ENCODE measurements at places on chromosomes 1 and 21.
A peak's percentile ranks its signal among the peaks of the same experiment; 100 is the strongest.

GRCh38 chr1:41285818-41286217 is 43.7 kb upstream of the SCMH1 start:
- no peak for DNase-seq

DNA sequence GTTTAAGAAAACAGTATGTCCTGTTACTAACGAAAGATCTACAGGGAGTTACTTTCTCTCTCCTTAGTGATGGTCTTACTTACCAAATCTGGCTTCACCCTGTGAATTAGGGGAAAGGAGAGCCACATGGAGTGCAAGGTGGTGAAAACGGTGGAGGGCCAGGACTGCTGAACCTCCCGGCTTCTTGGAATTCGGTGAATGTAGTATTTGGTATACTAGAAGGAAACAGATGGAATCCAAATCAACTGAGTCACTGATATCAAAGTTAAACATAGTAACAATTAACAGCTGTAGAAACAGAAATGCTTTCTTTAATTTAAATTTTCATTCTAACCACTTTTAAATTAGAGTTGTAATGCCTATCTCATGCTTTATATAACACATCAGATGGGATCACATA is 45.7 kb downstream of the ALG14 start:
- DNase-seq = no peak

DNA sequence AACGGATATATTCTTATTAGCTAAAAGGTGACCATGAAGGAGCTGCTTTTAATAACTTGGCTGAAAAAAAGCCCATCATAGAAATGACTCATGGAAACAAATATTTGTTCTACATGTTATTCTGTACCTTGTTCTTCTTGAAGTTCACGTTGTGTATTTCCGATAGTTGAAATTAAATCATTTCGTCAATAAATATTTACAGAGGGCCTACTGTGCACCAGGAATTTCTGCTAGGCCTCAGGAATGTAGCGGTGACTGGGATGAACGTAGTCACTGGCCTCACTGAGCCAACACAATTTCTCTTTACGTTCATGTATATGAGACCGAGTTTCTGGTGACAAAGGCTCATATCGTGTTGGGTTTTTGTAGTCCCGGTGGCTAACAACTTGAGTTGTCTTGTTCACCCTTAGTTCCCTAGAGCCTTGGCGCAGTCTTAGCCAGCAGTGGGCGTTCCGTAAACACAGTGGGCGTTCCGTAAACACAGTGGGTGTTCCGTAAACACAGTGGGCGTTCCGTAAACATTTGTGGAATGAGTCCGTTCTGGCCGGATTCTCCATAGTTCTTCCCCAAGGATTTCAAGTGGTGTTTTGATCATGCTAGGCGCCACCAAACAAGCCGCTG is 53.2 kb upstream of the VAMP3 start:
- no peak for DNase-seq

- no peak for DNase-seq
Observed at GRCh38 chr1:182972829-182973228, 19.9 kb upstream of the SHCBP1L start.

DNA sequence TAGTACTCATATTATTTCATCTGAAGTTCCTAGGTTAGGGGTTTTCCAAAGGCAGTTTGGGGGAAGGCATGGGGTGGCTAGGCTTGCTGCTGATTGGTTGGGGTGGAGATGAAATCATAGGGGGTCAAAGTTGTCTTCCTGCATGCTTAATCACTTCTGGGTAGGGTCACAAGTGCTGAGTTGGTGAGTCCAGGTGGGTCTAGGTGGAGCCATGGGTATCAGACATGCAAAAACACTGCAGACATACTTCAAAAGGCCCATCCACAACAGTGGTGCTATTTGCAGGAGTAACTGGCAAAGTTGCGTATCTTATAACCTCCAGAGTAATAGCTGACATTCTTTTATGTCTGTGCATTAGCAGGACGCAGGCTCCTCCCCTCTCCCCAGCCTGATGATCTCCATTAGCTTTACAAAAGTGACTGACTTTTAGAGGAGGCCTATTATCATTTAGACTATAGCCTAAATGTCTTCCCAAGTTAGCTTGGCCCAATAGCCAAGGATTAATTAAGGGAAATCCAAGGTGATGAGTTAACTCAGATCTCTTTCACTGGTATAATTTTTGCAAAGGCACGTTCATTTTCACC is 374.4 kb upstream of the PRMT6 start:
- DNase-seq = no peak

DNA sequence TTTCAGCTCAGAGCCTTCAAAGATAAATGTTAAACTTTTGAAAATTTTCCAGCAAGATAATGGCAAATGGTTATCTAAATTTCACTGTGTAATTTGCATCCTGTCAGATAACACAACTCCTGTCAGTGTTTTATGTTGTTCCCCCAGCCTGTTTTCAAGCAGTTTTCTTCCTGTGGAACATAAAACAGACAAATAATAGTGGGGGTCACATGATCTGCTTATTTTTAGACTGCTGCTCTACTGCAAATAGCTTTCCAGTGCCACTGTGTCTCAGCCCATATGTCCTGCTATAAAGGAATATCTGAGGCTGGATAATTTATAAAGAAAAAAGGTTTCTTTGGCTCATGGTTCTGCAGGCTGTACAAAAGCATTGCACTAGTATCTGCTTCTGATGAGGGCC is 32.2 kb downstream of the FMO3 start:
- no peak for DNase-seq

- DNase-seq = no peak
Observed at GRCh38 chr1:222047366-222047765, 305.5 kb upstream of the DUSP10 start.

- no peak for DNase-seq
Observed at GRCh38 chr1:166139735-166140134, 27.1 kb downstream of the FAM78B start.

DNA sequence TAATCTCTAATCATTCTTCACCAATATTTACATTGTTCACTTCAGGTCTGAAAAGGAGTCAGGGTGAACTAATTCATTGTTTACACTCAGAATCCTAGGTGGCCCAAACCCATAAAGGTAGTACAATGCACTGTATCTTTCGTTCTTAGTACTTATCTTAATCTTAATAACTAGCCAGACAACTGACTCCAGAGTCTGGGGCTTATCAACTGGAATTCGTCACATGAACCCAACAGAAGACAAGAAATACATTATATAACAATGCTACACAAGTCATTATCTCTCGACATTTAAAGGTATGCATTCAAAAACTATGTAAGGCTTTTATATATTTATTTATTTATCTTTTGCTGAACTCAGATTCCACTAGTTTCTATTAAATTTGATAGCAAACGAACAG is 125.9 kb upstream of the ESRRG start:
- no peak for DNase-seq

- no peak for DNase-seq
Observed at GRCh38 chr1:153833171-153833570, 58.0 kb downstream of the SLC27A3 start.

DNA sequence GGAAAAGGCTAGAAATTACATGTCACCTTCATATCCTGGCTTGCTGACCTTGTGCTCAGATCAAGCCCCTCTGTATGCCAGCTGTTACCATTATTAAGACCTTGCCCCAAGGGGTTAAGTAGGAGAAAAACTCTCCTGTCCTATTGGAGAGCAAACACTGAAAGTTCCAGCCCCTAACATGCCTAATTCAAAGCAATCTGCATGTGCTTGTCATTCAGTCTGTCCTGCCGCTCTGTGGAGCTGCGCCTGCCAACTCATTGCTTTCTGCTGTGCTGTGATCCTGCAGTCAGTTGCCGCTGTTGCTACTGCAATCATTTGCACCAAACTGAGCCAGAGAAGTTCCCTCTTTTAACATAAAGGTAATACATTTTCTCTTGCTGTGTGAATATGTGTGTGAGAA is 113.4 kb downstream of the DISP1 start:
- DNase-seq = peak; percentile 86

- no peak for DNase-seq
Observed at GRCh38 chr1:29984166-29984861, 739.1 kb downstream of the MATN1 start.

- peak; percentile 25 for DNase-seq
Observed at GRCh38 chr1:152397474-152397873, 16.6 kb downstream of the CRNN start.

DNA sequence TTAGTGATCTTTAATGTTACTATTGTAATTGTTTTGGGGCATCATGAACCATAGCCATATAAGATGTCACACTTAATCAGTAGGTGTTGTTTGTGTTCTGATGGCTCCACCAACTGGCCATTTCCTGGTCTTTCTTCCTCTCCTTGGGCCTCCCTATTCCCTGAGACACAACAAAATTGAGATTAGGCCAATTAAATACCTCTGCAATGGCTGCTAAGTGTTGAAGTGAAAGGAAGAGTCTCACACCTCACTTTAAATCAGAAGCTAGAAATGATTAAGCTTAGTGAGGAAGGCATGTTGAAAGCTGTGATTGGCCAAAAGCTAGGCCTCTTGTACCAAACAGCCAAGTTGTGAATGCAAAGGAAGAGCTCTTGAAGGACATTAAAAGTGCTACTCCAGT is 30.7 kb downstream of the PPP2R5A start:
- DNase-seq = peak; percentile 8

GRCh38 chr1:43655953-43656352 is 6.0 kb downstream of the KDM4A start:
- DNase-seq = no peak

- DNase-seq = no peak
Observed at GRCh38 chr1:155979597-155980343, 1.4 kb upstream of the ARHGEF2 start.

GRCh38 chr1:233006541-233006973 is 56.1 kb downstream of the NTPCR start:
- DNase-seq = no peak

DNA sequence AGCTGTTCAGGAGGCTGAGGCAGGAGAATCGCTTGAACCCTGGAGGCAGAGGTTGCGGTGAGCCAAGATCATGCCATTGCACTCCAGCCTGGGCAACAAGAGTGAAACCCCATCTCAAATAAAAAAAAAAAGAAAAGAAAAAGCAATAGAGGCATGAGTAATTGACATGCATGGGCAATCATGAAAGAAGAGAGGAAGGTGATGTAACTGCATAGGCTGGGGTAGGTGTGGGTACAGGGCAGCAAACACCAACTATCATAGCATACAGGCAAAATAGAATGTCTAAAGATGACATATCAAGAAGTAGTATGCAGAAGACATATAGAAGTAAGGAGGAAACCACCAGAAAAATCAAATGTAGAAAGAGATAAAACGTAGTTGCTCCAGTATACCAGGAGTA is 19.0 kb upstream of the MGST3 start:
- no peak for DNase-seq

GRCh38 chr1:185154912-185155513 is 1.7 kb downstream of the TRMT1L start:
- DNase-seq = no peak

- DNase-seq = no peak
Observed at GRCh38 chr1:5955479-5955977, 36.7 kb downstream of the NPHP4 start.

DNA sequence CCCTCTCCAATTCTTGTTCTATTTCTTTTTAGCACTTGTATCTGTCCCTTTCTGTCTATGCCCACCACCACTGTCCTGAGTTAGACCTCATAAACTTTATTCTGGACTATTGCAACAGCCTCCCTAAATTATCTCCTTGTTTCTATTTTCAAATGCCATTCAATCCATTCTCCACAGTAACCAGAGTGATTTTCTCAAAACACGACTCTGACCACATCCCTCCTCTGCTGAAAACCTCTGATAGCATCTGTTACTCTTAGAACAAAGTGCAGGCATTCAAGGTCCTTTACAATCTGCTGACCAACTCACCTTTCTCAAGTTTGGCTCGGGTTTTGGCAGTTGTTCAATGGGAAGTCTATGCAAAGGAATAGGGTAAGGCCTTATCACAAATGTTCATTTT is 22.8 kb upstream of the GPX7 start:
- no peak for DNase-seq

DNA sequence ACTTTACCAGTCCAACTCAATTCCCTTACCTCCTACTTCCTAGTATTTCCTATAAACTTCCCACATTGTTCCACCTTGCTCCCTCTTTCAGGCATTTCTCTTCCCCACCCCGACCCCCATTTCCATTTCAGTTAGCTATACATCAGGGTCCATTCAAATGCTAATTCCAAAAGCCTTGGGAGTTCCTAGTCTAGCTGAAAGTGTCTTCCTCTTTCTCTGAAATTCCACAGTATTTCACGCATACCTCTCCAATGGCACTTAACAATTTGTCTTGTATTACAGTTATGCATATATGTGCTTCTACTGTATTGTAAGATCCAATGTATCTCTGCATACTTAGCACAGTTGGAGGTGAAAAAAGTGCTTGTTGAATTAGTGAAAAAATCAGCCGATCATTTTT is 94.9 kb downstream of the ZNF644 start:
- DNase-seq = no peak

- no peak for DNase-seq
Observed at GRCh38 chr1:242033447-242033846, 34.5 kb upstream of the MAP1LC3C start.

DNA sequence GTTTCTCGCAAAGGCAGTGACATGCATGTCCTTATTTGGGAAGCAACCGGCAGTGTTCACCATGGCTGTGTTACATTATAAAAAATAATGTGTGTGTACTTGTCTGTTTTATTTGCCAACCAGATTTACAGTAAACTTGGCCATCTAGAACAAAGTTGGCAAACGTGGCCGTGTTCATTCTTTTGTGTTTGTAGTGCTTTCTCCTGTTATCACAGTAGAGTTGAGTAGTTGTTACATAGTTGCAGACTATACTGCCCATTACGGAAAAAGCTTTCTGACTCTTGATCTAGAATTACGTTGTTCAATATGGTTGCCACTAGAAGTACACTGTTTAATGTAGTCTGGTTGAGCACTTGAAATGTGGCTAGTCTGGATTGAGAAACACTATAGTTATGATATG is 19.4 kb downstream of the SOAT1 start:
- DNase-seq = no peak

GRCh38 chr1:30414086-30414850 is 309.1 kb downstream of the MATN1 start:
- DNase-seq = no peak

- DNase-seq = peak; percentile 83
Observed at GRCh38 chr1:82464362-82465001, 663.7 kb downstream of the ADGRL2 start.

DNA sequence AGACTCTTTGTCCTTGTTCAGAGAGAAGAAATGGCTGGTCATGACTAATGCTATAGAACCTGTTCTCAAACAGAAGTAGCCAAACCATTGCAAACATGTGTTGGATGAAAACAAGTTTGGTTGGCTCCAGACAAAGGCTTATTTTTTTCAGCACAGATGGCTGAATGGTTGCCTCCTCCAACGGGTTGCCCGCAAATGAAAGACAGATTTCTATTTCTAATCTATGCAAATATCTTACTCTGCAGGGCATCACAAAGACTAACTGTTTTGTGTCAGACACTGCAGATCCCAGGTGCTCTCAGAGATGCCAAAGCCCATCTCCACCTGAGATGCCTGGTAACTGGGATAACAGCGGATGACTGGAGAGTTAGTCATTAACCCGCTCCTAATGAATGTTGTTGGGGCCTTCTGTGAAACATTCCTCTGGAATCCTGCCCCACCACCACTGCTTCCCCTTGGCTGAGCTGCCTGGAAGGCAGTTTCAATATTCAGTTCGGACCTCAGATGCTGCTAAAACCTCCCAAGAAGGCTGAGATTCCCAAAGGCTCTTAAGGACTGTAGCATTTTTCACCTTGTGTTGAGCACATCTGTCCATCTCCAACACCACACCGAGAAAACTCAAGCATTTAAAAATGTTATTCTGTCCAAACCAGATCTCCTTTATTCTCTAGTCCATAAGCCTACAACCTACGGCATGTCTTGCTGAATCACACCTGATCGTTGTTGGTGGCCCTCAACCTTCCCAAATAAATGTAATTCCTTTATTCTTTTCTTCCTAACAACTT is 104.4 kb downstream of the PTPN14 start:
- no peak for DNase-seq

- no peak for DNase-seq
Observed at GRCh38 chr1:116066868-116067565, 44.2 kb upstream of the MAB21L3 start.

Measured in SHP77 (cell line).